Stimulated activated CD8-positive, alpha-beta memory T cell treated with anti-CD3 and anti-CD28 coated beads, Interleukin-12 subunit alpha, Interleukin-12 subunit beta, amount 100 ng/mL, for 4 hours (primary cell): ENCODE measurements at places on chromosomes 2 and 18.

DNA sequence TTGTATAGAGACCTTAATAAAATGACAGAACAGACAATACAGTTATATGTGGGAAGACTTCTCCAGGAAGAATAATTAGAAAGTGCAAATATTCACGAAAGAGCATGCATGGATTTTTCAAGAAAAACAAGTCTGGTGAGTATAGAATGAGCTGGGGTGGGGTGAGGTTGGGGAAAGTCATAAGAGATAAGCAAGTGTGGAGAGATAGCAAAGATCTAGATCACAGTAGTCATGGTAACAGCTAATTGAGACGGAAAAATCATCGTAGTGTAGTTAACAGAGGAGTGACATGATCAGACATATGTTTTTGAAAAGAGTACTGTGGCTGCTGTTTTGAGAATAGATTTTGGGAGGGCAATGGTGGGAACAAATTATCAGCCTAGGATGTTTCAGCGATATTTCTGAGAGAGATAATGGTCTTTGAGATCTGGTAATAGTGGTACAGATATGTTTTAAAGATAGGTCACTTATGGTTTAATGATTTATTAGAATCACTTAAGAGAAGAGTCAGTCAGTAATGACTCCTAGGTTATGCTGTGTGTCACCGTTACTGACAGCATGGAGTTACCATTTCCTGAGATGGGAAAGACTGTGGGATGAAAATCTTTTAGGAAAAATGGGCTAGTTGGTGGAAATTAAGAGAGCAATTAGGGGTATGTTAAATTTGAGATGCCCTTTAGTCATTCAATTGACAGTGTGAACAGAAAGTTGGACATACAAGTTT lies 248.5 kb upstream of the SLC8A1 start:
- no peak for DNase-seq

DNA sequence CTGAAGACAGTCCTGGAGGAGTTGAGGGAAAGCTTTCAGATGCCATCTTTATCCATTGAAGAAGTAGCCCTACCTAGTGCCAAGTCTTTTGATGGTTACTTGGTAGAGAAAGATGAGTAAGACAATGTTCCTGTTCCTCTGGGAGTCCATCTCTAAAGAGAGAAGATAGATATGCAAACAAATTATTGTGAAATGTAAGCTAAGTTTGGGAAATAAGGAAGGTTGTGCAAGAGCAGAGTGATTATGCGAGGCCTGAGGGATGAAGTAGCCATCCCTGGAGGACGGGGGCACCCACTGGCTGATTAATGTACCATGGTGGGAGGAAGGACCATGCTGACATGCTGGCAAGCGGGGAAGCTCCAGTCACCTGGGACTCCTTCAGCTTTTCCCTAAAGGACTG lies 994 bp upstream of the DTNA start:
- DNase-seq = no peak

DNA sequence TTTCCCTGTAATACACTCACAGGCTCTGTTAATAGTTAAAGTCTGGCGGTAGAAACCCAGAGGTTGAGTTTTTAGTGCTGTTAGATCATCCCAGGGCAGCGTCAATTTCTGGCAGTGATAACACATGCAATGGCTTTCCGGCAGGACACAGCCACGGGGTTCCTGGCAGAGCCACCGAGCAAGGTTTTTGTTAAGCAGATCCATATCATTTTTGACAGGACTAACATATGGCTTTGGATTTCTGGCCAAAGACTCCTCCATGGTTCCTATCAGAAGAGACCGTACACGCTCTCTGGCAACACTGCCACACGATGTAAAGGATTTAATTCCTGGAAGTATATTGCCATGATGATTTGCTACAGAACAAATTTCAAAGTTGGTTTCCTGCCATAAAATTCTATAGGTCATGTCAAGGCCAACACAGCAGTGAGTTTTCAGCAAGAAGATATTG lies 854.3 kb downstream of the LRRTM4 start:
- DNase-seq = no peak

- no peak for DNase-seq
Observed at GRCh38 chr2:225932811-225933413, 533.4 kb downstream of the NYAP2 start.

DNA sequence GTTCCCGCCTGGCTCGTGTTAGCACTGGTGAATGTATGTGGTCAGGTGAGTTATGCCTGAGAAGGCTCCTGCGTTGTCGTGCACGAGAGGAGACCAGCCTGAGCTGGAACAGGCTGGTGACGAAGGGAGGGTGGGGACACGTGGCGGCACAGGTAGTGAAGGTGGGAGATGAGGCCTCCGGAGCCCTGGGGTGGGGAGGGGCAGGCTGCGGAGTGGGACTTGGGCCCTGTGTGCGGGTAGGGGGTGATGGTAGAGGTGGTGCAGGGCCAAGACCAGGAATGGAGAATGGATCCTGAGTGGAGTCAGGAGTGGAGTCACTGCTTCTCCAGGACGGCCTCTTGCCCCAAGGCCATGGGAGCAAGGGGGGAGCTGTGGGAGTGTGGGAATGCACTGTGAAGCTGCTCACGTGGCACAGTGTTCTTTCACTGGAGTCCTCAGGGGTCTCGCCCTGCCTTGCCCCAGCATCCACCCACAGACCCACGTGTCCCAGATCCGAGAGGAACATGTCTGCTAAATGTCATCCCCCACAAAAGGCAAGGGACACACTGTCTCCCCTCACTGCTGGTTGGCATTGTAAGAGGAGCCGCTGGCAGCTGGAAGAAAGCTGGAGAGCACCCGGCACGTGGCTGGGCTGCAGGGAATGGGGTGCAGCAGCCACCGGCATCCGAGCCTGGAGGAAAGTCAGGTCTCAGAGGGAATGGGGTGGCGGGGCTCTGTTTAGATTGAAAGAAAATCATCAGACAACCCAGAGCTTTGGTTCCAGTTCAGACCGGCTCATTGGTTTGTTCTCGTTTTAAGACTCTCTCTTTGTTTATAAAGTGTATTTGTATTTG lies 63.7 kb downstream of the CYP26B1 start:
- no peak for DNase-seq

- DNase-seq = no peak
Observed at GRCh38 chr2:47078541-47079482, 76.3 kb downstream of the STPG4 start.

- no peak for DNase-seq
Observed at GRCh38 chr2:195026261-195026660, 630.8 kb upstream of the SLC39A10 start.

GRCh38 chr2:63639344-63639743 lies 50.6 kb downstream of the MDH1 start:
- no peak for DNase-seq

DNA sequence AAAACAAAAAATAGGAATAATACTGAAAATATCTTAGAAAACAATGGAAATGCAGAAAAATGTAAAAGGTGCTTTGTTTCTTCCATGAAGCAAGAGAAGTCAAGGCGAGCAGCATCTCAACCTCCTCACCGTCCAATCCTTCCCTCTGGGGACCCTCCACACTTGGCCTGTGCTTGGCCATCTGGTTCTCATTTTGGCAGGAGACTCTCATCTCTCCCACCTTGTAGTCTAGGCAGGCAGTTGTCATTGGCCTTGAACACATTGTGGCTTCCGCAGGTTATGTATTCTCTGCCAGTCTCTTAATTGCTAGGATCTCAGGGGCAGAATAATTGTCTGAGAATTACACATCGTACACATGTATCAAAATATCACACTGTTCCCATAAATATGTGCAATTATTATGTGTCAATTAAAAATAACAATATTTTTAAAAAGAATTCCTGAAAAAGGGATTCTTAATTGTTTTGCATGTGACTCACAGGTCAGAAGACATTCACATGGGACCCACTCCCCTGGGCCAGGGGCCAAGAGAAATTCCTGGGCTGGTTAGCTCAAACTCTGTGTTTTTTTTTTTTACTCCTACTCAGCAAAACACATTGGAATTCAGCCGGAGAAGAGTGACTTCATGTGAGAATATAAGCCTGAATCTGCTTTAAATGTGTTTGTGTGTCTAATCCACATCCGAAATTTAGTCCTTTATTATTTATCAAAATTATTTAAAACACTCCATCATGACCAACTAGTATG lies 14.0 kb upstream of the ANKRD62 start:
- DNase-seq = no peak

DNA sequence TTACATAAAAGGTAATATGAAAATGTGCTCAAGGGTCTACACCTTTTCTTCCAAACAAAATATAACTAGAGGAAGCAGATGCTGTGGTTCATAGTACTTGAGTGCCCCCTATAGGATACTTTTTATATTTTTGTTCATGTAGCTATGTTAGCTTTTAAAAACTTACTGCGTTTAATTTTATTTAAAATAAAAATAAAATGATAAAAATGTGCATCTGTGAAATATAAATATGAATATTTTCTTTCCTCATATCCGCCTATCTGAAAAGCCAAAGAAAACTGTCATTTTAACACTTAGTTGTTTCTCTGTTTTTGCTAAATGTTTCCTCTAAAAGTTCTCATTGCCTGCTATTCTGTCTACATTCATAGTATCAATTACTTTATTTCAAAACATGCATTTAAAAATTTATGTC lies 9.6 kb upstream of the LRP1B start:
- no peak for DNase-seq

DNA sequence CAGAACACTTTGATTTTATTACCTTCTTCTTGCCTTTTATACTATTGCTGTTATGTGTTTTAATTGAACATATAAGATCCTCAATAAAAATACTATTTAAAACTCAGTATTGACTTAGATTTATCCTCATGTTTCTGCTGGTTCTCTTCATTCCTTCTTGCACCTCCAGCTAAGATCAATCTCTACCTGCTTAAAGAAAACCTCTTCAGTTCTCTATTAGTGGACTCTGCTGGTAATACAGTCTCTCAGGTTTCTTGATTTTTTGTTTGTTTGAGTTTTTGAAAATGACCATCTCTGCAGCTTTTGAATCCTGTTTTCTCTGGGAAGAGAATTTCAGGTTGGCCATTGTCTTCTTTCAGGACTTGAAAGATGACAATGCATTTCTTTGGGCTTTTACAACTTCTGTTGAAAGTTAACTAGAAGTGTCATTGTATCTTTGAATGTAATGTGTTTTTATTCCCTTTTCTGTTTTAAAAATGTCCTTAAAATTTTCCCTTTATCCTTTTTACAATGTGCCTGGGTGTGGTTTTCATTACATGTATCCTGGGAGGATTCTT lies 29.8 kb upstream of the TMEM131 start:
- no peak for DNase-seq
